ENCODE measurements at places on chromosomes 16 and 17.

- no peak for DNase-seq
These were observed 476.9 kb upstream of the GOT2 start for GRCh38 chr16:59210955-59211541.

- DNase-seq, result no peak
These were observed 47.7 kb upstream of the MEAK7 start for GRCh38 chr16:84552135-84552534.

DNA sequence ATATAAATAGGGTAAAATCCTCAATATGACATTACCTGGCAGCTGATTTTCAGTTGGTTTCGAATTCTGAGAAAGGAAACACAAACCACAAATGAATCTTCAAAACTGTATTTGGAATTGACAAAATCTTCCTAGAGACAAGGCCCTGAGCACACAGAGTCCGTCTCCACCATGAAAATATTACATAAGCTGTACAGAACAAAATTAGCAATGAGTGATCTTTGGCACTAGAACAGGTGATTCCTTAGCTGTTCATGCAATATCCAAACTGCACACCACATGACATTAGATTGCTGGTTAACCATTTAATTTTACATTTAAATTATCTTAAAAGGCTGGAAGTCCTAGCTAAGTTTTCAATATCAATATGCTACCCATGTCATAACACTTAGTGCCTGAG is 31.7 kb downstream of the GJC1 start:
- DNase-seq, result no peak

DNA sequence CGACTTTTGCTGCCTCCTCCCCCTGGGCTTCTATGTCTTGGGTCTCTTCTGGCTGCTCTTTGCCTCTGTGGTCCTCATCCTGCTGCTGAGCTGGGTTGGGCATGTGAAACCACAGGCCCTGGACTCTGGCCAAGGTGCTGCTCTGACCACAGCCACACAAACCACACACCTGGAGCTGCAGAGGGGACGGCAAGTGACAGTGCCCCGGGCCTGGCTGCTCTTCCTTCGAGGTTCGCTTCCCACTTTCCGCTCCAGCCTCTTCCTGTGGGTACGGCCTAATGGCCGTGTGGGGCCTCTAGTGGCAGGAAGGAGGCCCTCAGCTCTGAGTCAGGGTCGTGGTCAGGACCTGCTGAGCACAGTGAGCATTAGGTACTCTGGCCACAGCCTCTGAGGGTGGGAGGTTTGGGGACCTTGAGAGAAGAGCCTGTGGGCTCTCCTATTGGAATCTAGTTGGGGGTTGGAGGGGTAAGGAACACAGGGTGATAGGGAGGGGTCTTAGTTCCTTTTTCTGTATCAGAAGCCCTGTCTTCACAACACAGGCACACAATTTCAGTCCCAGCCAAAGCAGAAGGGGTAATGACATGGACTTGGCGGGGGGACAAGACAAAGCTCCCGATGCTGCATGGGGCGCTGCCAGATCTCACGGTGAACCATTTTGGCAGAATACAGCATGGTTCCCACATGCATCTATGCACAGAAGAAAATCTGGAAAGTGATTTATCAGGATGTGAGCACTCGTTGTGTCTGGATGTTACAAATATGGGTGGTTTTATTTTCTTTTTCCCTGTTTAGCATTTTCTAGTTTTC is 2.3 kb downstream of the GP1BA start:
- DNase-seq, result no peak

GRCh38 chr17:41535764-41536481 is 7.8 kb upstream of the KRT19 start:
- DNase-seq, result no peak

- no peak for DNase-seq
These were observed at the start of gene MFAP4 for GRCh38 chr17:19386974-19387920. TSS of gene MFAP4 (minus strand) at chr17:19387190. CDS start at chr17:19387155, 35 bp downstream.

GRCh38 chr17:2982854-2983253 is 80.6 kb downstream of the OR1D5 start:
- no peak for DNase-seq

- no peak for DNase-seq
These were observed 18.4 kb upstream of the ZNF594 start for GRCh38 chr17:5210091-5210490.

- DNase-seq, result peak; percentile 27
These were observed 1.3 kb upstream of the TMEM92 start for GRCh38 chr17:50272711-50273653.

DNA sequence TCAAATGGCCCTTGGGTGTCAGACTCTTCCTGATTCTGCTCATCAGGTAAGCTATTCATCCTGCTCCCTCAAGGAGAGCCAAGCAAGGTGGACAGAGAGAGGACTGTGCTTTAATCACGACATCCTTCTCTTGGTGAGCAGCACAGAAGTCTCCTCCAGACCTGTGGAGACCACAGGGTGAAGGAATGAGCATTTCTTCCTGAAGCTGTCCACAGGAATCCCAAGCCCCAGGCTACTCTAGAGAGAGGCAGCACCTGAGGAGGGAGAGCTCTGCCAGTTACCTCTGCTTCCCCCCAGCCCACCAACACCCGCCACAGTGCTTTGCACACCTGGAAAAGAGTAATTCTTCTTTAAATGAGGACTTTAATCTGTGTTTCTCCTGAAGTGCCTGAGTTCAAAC is 100.0 kb downstream of the PARN start:
- no peak for DNase-seq

DNA sequence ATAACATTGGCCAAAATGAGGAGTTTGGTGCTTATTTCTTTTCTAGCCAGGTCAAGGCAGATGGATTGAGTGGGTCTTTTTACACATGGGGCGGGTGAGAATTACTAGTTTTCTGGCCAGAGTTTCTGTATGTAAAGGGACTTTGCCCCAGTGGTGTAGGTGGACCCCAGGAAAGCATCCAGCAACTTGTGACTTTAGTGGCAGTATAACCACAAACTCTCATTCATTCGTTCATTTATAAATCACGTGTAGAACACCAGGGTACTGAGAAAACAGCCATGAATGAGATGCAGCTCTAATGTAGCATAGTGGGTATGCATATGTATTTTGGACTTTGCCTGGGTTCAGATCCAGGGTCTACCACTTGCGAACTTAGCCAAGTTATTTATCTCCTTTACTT is 8.1 kb downstream of the RAI1 start:
- DNase-seq, result no peak

DNA sequence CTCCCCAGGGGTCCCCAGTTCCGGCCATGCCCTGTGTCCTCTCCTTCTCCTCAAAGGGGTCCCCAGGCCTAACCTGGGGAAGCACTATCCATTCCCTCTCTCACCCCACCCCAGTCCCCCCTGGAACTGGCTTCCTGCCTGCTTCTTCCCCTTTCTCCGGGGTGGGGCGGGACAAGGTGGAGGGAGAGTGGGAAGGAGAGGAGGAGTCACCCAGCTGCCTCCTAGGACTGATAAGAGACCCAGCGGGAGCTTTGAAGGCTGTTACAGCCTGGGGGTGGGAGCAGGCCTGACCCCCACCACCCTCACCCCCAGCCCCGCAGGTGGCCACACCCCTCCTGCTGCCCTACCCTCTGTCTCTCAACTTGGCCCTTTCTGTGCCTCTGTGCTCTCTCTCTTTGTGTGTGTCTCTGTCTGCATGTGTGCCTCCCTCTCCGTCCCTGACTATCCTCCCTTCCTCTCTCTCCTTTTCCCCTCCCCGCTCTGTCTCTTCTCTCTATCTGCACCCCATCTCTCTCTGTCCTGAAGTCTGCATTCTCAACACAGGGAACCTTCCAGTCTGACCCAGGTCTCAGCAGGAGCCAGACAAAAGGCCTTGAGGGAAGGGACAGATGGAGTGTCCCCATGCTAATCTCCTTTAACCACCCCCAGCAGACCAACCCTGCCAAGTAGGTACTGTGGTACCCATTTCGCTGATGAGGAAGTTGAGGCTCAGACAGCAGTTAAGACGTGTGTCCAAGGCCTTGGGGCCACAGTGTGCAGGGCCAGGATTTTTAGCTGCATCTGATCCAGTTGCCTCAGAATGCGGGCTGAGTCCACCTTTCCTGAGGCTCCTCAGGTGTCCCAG is 66.1 kb downstream of the RAB11FIP4 start:
- DNase-seq, result no peak

- DNase-seq, result no peak
These were observed 43.3 kb upstream of the TMC5 start for GRCh38 chr16:19374402-19374801.

GRCh38 chr16:86597880-86598606 is 19.7 kb downstream of the FOXL1 start:
- DNase-seq, result no peak

- DNase-seq, result no peak
These were observed 395.0 kb upstream of the RBFOX1 start for GRCh38 chr16:6937641-6938040.

DNA sequence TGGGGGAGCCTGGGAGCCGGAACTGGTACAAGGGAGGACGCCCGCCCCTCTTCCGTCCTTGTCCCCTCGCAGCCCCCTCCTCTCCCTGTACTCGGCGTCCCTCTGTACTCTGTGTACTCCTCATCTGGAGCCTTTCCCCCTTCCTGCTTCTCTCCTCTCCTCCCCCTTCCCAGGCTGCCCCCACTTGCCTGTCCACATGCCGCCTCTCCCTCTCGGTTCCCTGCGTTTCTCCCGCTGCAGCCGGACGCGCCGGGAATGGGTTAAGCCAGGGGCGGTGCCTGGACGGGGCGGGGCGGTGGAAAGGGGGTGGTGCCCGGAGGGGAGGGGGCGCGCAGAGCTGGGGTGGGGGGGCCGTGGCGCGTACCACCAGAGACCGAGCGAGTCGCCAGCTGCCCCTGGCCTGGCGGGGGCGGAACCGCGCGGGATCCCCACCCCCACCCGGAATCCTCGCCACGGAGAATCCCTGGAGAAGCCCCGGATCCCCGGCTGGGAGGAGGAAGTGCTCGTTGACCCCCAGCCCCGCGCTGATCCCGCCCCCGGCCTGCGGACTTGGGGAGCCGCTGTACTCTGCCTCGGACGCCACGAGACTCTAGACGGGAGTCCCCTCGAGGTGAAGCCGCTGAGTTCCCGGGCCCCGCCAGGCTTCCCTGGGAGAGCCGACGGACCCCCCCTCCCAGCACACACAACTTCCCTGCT is 22.6 kb downstream of the GJD3 start:
- no peak for DNase-seq

DNA sequence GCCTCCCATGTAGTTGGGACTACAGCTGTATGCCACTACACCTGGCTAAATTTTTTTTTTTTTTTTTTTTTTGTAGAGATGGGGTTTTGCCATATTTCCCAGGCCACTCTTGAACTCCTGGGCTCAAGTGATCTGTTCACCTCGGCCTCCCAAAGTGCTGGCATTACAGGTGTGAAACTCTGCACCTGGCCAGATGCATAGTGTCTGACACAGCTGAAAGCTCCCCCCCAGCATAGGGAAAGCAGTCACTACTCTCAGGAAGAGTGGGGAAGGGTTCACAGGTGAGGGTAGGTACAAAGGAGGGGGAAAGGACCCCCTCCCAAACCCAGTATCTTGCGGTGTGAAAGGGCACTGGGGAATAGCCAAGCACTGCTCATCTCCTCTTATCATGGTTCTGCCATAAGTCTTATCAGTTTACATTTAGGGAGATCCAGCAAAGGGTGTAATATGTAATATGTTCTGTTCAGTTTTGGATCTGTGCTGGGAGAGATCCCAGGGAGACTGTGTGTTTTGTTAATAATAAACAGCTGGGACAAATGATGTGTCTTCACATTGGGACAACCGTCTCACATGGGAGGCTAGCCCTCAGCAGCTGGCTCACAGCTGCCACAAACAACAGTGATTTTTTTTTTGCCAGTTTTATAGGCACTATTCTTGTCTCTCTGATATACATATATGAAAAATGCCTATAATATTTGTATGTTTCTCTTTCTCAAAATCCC is 6.8 kb upstream of the CAVIN1 start:
- DNase-seq, result no peak

DNA sequence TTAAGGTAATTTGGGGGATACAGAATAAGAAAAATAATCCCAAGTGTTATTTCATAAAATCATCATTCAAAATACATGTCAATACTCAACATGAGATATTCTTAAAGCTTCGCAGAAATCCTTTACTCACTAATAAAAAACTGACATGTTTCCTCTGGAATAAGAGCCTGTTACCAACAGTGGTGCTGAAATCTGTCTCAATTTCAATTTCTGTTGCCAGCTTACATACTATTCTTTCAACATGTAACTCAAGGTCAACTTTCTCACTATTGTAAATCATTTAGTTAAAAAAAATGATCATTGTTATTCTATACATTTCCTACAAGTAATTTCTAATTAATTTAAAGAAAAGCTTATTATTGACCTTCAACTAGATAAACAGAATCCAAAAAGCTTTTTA is 67.9 kb downstream of the CEP95 start:
- DNase-seq, result no peak

- no peak for DNase-seq
These were observed 37.1 kb downstream of the TMEM11 start for GRCh38 chr17:21176773-21177395.

GRCh38 chr17:9364837-9365430 is 210.7 kb downstream of the STX8 start:
- no peak for DNase-seq

DNA sequence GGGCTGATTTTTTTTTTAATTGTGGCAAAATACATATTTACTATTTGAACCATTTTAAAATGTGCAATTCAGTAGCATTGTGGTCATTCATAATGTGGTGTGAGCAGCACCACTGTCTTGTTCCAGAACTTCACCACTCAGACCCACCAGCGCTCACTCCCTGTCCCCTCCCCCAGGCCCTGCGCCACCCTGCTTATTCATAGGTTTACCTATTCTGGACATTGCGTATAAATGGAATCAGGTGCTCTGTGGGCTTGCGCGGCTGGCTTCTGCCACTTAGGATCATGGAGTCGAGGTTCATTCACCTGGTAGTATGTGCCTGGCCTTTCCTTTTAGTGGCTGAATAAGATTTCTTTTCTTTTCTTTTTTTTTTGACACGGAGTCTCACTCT is 59.4 kb downstream of the NT5M start:
- DNase-seq, result no peak

GRCh38 chr17:7656958-7657609 is 6.4 kb downstream of the ATP1B2 start:
- no peak for DNase-seq

DNA sequence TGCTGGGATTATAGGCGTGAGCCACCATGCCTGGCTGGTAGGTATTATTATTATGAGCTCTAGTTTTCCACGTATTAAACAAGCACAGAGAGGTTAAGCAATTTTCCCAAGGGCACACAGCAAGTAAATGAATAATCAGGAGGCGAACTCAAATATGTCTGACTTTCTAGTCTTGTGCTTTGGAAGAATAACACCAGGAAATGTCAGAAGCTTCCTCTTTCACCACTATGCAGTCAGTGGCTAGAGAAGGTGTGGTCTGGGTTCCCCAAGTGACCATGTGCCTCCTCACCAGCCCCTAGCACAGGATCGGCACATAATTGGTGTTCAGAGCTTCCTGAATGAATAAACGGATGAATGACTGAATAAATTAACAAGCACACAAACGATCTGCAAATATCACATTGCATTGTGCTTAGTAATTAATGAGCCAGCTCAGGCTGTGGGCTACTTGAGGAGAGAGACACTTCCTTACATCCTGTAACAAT is 21.6 kb upstream of the SCNN1B start:
- no peak for DNase-seq

- DNase-seq, result no peak
These were observed 9.7 kb downstream of the CENPV start for GRCh38 chr17:16343569-16343968.
